ENCODE measurements at places on chromosomes 3 and 15.

- DNase-seq = no peak
Measured at GRCh38 chr15:92463826-92464225, 70.1 kb downstream of the ST8SIA2 start.

- DNase-seq = no peak
Measured at GRCh38 chr3:45787551-45787950, 8.8 kb downstream of the SLC6A20 start.

DNA sequence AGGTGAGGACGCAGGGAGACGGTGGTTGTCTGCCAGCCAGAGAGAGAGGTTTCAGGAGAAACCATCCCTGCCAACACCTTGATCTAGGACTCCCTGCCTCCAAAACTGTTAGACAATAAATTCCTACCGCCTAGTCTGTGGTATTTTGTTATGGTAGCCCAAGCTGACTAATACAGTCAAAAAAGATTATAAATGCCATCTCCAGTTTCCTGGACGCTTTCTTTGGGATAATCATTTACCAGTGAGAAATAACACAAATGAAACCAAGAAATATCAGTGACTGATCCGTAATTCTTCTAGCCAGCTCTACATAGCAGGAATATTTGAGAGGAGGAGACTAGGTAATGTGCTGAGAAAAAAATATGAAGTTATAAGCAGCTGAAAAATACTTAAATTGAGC, 707.8 kb upstream of the LMCD1 start:
- DNase-seq = no peak

DNA sequence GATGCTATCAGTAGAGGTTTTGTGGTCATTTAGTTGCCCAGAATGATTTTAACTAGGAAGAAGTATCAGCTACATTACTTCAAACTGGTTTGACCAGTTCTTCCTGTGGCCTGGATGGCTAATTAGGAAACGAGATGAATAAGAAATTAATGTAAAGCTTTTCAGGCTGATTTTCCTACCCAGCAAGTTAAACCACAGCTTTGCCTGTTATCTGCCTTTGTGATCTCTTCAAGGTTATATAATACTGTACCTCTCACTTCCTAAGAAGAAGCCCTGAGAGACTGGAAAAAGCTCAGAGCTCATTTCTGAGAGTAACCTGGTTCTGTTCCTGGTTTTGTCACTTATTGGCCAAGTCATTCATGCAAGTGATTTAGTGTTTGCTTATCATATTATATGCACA, 782.2 kb upstream of the GOLIM4 start:
- no peak for DNase-seq

DNA sequence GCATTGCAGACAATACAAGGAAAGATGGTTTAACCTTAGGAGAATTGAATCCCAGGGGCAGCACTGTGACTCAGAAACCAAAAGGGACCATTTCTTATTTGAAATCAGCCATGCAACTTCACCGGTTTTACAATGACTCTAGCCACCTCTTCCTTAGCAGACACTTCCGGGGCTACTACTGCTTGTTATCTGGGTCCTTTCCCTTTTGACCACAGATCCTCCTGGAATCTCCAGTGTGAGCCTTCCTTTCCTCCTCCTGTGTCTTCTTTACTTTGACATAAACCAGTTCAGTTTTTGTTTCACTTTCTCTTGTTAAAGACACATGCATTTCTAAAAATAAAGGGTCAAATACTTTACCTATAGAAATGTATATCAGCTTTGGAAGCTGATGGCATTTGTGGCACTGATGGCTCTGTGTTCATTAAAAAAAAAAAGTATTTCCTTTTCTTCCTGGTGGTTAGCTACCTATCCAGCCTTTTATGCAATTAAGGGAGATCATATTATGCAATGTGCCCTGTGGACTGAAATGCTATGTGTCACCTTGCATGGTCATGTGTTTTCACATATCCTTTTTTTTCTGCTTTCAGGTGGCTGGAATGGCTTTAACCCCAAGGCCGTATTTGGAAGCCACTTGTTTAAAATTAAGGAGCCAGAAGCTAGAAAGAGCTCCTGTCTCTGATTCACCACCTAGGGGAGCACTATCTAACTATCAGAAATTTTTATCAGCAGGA, 296.2 kb downstream of the CHL1 start:
- DNase-seq = no peak

DNA sequence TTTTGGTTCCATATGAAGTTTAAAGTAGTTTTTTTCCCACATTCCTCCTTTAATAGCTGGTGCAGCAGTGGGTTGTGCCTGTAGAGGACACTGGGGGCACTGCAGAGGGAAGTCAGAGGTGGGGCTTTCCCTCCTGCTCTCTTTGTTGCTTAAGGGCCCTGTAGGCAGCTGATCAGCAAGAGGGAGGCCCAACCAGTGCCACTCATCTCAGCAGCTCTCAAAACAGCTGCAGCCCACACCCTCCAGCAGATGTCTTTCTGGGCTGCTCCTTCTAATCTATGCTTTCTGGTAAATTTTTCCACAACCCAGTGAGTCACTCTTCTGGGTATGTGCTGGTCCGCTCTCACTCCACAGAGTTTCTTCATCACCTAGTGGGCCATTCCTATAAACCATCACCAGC, 263.8 kb downstream of the FEZF2 start:
- no peak for DNase-seq

DNA sequence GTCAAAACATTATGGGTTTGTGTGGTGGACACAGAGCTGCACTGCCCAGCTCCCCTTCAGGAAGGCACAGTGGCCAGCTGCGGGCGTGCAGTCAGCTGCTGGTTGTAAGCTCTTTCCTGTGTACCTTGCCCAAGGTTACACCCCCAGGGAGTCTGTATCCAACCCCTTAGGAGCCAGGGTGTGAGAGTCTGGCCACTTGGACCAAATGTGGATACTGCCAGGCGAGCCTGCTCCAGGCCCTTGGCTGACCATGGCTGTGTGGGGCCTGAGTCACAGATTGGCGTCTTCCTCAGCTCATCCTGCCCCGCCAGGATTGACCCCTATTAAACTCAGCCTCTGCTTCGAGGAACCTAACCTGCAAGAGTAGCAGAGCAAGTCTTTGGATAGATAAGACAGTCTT, 56.9 kb downstream of the ABHD5 start:
- DNase-seq = no peak

DNA sequence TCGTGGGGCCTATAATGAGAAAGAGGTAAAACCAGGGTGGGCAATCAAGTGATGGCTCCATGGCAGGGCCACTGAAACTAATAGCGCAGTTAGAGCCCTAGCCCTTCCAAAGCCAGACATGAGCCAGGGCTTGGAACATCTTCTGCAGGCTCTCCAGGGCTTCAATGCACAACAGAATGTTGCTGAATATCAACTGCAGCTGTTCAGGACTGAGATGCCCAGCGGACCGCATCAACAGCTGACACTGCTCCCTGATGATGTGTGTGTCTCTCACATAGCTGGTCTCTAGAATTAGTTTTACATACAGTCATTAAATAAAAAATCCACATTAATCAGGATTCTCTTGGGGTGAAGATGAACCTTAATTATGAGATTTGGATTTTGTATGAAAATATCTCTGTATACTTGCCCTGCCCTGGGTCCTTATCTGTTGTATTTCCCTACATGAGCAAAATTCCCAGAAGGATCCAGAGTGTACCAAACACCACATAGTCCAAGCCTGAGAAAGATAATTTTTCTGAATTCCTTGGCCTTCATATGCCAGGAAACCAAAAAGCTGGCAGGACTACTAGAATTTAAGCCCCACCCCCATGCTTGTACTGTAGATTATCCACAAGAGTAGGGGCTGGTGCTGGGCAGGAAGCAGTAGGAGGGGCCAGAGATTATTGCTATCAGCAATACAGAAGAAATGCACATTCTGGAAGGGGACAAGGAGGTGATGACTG, 7.7 kb upstream of the GOLGB1 start:
- no peak for DNase-seq

GRCh38 chr3:179083977-179084376, 12.4 kb upstream of the ZMAT3 start:
- no peak for DNase-seq

- no peak for DNase-seq
Measured at GRCh38 chr3:181250714-181251113, 261.2 kb upstream of the DNAJC19 start.

- DNase-seq = no peak
Measured at GRCh38 chr3:133717424-133717823, 28.8 kb upstream of the TF start.

DNA sequence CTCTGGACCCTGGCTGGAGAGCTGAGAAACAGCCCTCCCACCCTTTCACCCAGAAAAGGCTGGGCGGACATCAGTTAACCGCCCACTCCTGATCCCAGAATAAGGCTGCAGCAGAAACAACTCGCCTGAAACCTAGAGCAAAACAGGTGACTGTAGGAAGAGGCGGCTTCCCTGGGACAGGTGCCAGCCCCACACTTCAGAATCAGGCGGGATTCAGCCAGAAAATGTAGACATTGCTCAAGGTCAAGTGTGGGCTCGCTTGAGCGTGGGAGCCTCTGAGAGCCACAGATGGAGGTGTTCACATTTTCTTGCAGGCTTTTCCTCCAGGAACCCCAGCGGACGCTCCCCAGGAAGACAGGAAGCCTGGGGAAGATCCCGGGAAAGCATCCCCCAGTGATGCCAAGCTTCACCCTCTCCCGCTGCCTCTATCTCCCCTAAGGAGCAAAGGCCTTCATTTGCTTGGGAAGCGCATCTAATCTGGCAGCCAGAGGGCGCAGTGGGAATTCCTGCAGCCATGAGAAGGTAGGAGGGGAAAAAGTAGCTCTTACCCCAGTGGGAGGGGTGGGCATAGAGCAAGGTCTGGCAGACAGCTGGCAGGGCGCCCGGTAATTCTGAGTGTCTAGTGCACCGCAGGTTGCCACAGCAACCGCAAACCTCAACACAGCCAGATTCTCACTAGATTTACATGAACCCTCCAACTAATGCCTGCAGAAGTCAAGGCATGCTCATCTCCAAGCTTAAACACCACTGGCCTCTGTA, 77.7 kb downstream of the OCA2 start:
- DNase-seq = no peak

- no peak for DNase-seq
Measured at GRCh38 chr3:171748064-171748924, 62.0 kb downstream of the PLD1 start.

DNA sequence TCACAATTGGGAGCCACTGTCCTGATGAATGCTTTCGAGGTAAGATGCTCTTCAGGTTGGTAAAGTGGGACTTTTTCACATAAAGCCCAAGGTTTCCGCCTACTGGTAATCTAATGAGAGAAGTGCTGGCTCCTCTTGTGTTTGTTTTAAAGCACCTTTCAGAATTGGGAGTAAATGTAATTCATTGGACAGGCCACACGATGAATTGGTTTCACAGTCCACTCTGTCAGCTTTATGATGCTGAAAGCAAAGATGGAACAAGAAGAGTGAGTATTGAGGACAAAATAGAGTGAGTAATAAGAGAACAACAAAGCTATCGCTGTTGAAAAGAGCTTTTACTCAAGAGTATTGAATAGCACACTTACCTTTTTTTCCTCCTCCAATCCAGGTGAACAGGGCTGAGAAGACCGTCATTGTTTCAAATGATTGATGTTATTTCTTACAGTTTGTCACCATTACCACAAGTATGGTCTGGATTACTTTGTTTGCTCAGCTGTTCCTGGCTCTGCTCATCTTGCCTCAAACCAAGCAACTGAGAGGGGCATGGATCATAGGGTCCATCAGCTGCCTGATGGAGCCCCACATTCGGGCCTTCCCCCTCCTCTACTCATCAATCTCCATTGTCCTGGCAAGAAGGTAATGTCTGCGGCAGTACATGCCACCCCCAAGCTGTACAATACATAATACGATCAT, 136.1 kb upstream of the CNTN4 start:
- no peak for DNase-seq

GRCh38 chr3:55711646-55712045, 224.5 kb upstream of the WNT5A start:
- DNase-seq = no peak

DNA sequence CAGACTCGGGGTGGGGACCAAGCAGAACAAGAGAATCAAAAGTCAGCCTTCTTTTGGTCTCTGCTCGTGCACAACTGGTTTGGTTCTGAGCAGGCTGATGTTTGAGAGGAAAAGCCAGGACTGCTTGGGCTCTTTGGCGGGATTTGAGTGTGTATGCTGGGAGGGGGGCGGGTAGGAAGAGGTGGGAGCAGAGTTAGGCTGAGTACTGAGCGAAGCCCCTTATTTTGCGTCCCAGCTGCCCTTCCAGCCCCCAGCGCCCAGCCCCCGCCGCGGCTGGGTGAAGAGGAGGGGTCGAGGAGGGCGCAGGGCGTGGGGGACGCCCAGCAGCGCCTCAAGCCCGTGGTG, 153.5 kb upstream of the GOLIM4 start:
- DNase-seq = no peak

DNA sequence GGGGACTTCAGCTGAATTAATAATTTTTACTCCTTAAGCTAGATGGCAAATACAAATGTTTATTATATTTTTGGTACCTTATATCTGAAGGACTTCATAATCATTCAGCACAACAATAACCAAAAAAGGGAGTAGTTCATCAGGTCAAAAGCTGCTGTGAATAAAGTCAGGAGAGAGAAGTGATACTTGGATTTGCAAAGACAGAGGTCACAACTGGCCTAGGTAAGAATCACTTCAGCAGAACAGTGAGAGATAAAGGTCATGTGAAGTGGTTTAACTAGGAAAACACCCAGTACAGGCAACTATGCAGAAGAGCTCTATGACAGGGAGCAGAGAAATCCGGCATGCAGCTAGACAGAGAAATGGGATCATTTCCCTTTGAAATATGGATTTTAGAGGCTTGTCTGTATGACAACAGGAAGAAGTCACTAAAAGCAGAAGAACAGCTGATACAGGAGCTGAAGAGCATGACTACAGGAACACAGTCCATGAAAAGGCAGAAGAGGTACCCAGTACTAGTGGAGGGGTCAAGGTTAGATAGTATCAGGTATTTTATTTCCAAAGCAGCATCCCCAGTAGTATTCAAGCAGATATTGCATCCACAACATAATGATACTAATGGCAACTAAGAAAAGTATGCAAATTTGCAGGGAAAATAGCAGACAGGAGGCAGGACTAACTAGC, 25.7 kb downstream of the ZMAT3 start:
- DNase-seq = no peak

DNA sequence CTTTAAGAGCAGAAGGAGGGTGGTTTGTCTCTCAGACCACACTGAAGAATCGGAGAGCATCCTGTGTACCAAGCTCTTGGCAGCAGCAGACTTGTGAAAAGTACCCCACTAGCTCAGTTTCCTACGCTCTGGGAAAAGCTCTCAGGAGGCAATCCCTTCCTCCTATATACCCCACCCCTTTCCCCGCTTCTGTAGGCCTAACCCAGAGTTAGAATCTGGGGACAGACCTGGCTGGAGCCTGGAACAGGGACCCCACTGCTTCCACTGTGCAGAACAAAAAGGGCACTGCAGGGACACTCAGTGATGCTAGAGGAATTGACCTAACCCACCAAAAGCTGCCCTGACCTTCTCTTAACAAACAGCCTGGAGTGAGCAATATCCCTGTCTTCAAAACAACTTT, 70.0 kb upstream of the CCDC39 start:
- no peak for DNase-seq

GRCh38 chr15:31586841-31587240, 260.2 kb downstream of the KLF13 start:
- DNase-seq = no peak

DNA sequence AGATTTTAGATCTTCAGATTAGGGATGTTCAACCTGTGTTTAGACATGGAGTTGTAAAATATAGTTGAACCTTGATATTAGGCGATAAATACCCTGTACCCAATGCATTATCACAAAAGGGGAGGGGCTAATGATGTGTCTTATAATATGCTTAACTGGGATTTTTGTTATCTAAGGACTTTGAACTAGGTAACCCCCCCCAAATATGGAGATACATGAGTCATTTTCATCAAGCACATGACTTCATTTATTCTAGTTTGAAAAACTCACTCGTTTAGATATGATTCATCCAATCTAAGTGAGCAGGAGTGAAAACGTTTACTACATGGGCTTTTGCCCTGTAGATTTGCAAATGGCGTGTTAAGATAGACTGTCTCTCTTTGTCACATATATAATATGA, 212.4 kb downstream of the IL5RA start:
- DNase-seq = no peak
